ENCODE measurements at places on chromosomes 1 and 21.

GRCh38 chr1:10911490-10912166 lies 100.8 kb upstream of the TARDBP start:
- DNase-seq = no peak

- no peak for DNase-seq
Measured at GRCh38 chr1:201427963-201428362, 6.4 kb upstream of the TNNI1 start.

DNA sequence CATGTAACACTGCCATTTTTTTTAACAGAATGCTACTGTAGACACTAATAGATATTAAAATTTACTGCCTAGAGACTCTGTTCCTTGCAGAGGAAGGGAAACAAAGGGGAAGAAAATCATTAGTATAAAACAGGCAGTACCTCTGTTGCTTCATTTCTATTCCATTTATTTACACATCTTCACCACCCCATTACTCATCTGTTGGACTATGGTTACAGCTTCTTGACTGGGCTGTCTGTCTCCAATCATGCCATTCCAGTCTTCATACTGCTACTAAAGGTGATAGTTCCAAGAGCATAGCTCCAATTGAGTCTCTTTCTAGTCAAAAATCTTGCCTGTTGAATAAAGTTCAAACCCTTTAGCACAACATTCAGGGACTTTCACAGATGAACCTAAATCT lies 22.2 kb upstream of the GPR25 start:
- no peak for DNase-seq

- no peak for DNase-seq
Measured at GRCh38 chr1:184637664-184638240, 116.9 kb downstream of the EDEM3 start.

- no peak for DNase-seq
Measured at GRCh38 chr1:204473400-204473965, 21.1 kb downstream of the PIK3C2B start.

Measured in activated CD4-positive, alpha-beta T cell treated with anti-CD3 and anti-CD28 coated beads, Interleukin-2, amount 50 U/mL, for 16 hours (primary cell).